ENCODE measurements at places on chromosomes 13 and 19.

- DNase-seq: no peak
Observed at GRCh38 chr13:65605396-65605795, 1624.7 kb downstream of the PCDH9 start.

DNA sequence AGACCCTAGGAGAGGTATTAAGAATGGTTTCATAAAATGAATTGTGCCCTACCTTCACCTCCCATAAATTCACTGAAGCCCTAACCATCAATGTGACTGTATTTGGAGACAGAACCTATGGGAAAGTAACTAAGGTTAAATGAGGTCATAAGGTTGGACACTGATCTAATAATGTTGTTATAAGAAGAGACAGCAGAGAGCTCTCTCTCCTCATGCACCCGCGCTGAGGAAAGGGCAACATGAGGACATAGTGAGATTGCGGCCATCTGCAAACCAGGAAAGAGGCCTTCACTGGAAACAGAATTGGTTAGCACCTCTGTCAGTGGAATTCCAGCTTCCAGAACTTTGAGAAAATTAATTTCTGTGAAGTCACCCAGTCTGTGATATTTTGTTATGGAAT, 1396.1 kb upstream of the MIR17HG start:
- DNase-seq: no peak

DNA sequence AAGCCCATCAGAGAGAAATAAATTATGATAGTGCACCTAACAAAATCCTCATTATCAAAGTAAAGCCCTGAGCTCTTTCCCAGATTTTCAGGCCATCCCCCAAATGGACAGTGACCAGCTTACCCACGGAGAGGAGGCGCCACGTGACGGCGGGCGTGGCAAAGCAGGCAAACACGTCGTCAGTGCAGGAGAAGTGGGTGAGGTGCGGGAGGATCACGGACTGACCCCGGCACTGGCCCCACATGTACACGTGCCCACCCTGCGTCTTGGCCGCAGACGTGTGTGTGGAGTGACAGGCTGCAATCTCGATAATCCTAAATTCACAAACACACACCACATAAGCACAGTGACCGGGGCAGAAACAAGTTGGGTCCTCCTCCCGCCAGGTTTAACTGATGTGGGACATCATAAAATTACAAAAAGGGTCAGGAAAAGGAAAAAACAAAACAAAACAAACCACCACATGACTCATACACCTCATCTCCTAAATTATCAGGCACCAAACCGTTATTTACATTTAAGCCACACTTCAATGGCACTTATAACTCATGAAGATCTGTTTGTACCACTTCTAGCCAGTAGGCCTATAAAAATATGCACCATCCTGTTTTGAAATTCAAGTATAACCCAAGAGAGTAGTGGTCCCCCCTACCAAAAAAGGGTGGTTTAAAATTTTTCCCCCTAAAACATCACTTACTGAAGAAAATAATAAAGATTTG, 30.1 kb downstream of the RCBTB2 start:
- no peak for DNase-seq

DNA sequence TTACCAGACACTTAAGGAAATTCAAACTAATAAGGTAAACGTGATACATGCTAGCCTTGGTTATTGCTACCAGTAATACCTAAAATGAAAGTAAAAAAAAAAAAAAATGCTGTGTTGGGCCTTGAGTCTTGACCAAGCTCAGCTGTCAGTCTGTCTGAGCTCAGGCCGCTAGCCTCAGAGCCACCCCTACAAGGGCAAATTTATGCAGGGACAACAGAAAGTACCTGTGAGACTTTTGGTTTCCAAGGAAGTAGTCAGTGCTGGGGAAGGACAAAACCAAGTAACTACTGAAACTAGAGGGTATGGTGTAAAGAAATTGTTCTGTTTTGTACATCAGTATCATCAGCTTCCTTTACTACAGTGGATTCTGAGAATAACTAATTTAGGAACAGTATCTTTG, 134.3 kb upstream of the SLITRK5 start:
- DNase-seq: no peak

GRCh38 chr19:17469481-17470067, 750 bp upstream of the SLC27A1 start:
- DNase-seq: peak; percentile 95

DNA sequence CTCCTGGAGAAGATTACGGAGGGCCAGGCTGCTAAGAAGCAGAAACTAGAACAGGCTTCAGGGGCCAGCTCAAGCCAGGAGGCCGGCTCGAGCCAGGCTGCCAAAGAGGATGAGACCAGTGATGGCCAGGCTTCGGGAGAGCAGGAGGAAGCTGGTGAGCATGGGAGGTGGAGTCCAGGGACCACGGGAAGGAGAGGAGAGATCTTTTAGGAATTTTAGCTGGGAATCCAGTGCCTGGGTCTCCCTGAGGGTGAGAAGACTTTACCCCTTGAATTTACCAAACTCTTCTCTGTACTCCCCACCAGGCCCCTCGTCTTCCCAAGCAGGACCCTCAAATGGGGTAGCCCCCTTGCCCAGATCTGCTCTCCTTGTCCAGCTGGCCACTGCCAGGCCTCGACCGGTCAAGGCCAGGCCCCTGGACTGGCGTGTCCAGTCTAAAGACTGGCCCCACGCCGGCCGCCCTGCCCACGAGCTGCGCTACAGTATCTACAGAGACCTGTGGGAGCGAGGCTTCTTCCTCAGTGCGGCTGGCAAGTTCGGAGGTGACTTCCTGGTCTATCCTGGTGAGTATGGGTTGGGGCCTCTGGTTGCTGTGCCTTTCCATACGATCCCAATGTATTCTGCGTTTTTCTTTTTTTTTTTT, 824 bp downstream of the TSEN34 start:
- no peak for DNase-seq

- no peak for DNase-seq
Observed at GRCh38 chr13:66222926-66223325, 1007.2 kb downstream of the PCDH9 start.

- DNase-seq: no peak
Observed at GRCh38 chr13:75507027-75508001, 25.3 kb upstream of the TBC1D4 start.

DNA sequence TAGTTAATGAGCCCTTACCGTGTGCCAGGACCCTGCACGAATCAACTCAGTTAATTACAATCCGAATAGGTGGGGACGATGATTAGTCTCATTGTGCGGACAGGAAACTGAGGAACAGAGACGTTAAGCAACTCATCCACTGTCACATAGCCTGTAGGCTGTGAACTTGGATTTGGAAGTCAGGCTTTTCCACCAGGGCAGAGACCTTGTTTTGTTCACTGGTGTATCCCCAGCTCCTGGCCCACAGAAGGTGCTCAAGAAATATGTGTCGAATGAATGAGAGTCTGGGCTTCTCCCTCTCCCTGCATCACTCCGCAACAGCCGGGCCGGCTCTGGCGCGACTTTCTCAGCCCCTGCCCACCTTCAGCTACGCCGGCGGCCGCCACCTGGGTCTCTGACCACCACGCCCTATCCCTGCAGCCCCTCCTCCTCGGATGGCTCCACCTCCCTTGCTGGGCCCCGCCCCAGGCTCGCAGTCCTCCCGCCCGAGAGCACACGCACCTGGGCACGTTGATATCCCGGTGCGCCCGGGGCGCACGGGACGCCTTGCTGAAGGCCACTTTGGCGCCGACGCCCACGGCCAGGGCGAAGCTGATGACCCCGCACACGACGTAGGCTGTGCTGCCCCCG, 1.3 kb downstream of the SHISA7 start:
- DNase-seq: no peak
